ENCODE measurements at places on chromosomes 12 and 14. TPM values are rescaled to one million over a fixed set of nuclear protein-coding genes. Genes with fewer than 3 reads are reported as not detected.

DNA sequence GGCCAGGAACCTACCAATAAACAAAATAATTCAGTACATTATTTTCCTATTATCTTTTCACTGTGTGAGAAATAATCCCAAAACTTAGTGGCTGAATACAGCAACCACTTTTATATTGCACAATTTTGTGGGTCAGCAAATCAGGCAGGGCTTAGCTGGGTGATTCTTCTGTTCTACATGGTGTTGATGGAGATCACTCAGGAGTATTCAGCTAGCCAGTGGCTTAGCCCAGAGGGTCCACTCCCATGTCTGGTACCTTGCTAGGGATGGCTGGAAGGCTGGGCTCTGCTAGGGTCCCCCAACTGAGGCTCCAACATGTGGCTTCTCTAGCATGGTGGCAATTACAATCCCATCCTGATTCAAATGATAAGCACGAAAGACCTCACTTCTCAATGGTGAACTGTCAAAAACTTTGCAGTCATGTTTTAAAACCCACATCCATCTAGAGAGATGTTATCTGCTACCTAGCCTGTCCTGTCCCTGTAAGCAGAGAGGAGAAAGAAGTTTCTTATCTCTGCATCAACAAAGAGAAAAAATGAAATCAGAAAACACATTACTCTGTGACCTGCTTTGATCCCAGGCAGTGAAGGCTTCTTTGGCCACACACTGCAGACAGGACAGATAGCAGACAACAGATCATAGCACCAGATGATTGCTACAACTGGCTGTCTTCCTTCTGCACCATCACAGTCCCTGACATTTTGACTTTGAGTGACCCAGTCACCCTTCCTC lies 51.0 kb upstream of the MYL2 start:
- DNase-seq: no peak

DNA sequence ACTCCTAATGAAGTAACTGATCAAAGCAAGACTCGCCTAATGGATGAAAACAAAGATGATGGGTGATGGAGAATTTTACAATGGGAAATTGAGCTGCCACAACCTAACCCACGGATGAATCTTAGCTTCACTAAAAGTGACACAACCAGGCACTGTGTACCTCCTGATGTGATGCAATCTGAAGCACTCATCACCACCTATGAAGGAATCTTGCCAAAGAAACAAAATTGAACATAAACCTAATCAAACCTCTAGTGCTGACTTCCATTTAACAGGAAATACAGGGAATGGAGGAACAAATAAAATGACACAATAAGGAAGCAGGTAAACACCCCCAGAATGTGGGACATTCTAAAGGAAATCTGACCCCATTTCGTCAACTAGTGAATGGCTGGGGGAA lies 13.3 kb upstream of the RARG start:
- DNase-seq: no peak

GRCh38 chr14:97401714-97402113 lies 604.5 kb downstream of the VRK1 start:
- DNase-seq: no peak

DNA sequence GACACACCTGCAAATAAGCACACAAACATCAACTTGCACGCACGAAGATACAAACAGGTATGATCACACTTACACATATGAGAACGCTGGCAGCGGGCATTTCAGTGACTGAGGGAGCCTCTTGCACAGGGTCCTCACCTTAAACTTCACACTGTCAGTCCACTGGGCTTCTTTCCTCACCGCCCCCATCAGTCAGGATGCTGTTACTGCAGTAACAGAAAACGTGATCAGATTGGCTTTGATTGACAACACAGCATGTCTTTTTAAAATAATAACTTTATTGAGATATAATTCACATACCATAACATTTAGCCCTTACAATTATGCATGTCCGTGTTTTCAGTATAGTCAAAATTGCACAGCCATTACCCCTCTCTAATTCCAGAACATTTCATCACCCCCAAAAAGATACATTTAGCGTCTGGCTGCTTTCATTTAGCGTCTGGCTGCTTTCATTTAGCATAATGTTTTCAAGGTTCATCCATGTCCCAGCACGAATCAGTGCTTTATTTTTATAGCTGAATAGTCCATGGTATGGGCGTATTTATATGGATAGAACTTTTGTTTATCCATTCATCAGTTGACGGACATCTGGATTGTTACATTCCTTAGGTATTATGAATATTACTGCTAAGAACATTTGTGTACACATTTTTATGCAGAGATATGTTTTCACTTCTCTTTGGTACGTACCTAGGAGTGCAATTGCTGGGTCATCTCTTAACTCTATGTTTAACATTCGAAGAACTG lies 8.4 kb downstream of the CCDC197 start:
- DNase-seq: no peak

DNA sequence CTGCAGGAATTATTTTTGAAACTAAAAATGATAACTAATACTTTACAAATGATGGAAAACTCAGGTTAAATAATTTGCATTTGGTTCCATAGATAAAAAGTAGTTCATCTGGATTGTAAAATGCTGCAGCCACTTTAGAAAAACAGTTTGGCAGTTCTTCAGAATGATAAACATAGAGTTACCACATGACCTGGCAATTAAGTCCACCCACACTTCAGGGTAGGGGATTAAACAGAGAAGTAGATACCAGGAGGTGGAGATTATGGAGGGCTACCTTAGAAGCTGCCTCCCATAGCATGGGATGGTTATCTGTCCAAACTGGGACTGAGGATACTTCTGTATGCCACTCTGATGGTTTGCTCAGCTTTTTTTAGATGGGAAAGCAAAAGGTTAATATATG lies 22.2 kb downstream of the ARF6 start:
- DNase-seq: no peak

DNA sequence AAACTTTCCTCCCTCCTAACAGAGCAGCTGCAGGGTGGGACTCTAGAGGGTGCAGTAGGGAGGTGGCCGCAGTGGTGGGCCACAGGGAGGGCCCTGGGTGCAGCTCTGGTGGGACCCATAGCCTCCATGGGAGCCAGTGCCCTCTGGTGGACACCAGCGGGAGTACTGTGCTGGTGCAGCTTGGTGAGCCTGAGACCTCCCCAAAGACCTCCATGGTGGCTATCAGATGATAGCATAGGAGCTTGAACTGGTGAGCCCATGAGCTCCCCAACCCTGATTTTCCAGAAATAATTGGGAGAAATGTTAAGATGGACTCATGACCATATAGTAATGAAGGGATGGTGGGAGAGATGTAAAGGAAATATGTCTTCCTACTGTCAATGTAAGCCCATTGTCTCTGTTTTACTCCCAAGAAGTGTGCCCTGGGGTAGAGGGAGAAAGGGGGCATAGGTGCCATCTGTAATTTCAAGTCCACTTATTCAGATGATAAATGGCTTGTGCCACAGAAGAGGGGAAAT lies 98.7 kb downstream of the GAS2L3 start:
- DNase-seq: no peak

DNA sequence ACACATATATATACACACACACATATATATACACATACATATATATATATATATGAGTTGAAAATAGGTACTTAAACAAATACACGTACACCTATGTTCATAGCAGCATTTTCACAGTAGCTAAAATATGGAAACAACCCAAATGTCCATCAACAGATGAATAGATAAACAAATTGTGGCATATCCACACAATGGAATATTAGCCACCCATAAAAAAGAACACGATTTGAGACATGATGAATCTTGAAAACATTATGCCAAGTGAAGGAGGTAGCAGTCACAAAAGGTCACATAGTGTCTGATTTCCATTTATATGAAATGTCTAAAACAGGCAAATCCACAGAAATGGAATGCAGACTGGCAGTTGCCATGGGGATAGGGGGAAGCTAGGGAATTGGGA lies 276.3 kb downstream of the KSR2 start:
- DNase-seq: no peak

GRCh38 chr12:34400986-34401658 lies 378.8 kb downstream of the ALG10 start:
- no peak for DNase-seq

GRCh38 chr12:123078120-123078465 lies 72.8 kb downstream of the PITPNM2 start:
- DNase-seq: no peak

DNA sequence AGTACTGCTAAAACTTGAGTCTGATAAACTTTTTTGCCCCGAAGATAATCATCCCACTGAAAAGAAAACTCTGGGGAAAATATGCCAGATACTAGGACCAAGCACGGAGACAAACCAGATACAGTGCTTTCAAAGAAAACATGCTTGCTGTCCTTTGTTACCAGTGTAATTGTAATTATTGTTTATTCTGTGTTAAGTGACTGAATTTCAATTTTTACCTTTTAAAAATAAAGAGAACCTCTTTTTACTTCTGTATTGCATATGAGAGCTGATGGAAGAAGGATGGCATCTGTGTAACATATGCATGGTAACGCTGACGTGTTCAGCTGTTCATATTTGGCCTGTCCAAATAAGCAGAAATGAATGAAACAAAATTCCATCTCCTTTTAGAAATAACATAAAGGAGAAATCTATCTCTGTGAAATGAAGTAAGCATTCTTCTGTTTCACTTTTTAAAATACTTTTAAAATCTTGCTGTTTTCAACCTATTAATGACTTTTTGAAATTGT lies 22.5 kb downstream of the SLC35E3 start:
- no peak for DNase-seq

DNA sequence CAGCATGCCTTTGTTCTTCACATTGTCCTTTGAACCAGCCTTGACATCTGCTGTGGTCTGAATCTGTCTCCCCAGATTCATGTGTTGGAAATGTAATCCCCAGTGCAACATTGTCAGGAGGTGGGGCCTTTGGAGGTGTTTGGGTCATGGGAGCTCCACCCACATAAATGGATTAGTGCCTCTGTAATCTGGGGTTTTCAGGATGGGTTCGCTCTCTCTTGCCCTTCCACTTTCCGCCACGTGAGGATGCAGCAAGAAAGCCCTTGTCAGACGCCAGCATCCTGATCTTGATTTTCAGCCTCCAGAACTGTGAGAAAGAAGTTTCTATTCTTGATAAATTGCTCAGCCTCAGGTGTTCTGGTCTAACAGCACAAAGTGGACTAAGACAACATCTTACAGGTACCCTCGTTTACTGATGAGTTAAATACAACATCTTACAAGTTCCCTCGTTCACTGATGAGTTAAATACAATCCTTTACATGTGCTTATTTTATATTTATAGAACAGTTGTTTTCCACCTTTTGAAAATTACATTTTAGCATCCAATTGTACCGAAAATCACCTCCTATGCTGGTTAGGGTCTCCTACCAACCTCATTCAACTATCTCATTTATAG lies 54.4 kb upstream of the RIMBP2 start:
- no peak for DNase-seq

- DNase-seq: no peak
Measured at GRCh38 chr12:12333407-12334366, 16.4 kb downstream of the MANSC1 start.

- no peak for DNase-seq
Measured at GRCh38 chr12:53899230-53899629, 39.4 kb upstream of the HOXC13 start.

GRCh38 chr14:89027097-89027740 lies 202.8 kb downstream of the TTC8 start:
- peak; percentile 47 for DNase-seq

DNA sequence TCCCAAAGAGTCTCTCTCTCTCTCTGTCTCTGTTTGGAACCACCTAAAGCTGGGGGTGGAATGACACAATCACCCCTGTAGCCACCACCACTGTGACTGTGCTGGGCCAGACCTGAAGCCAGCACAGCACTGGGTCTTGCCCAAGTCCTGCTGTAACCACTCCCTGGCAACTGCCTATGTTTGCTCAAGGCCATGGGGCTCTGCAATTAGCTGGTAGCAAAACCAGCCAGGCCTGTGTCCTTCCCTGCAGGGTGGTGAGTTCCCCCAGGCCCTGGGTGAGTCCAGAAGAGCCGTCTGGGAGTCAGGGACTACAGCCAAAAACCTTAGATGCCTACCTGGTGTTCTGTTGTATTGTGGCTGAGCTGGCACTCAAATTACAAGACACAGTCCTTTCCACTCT lies 50.8 kb downstream of the DGLUCY start:
- DNase-seq: no peak

DNA sequence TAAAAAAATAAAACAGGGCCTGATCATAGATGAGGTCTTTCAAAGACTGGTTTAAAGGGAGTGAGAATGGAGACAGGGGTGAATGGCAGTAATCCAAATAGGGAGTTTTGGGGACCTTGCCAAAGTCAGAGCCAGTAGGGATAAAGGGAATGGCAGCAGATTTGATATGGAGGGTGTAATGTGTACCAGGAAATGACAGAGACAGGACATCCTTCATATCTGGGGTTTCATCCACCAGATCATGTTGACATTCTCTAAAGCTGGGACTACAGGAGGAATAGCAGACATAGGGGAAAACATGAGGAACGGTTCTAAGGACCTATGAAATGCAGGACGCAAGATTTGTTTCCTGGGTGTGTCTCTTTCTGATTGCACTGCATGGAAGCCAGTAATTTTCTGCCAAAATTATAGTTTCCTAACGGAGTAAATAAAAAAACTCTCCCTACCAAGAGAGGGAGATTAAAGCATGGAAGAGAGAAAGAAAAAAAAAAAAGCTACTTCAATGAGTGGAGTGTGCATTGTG lies 169.9 kb downstream of the PRKD1 start:
- DNase-seq: no peak

- no peak for DNase-seq
Measured at GRCh38 chr12:118611295-118611694, 234.9 kb downstream of the SUDS3 start.

- DNase-seq: no peak
Measured at GRCh38 chr12:74365178-74365964, 172.3 kb upstream of the ATXN7L3B start.

DNA sequence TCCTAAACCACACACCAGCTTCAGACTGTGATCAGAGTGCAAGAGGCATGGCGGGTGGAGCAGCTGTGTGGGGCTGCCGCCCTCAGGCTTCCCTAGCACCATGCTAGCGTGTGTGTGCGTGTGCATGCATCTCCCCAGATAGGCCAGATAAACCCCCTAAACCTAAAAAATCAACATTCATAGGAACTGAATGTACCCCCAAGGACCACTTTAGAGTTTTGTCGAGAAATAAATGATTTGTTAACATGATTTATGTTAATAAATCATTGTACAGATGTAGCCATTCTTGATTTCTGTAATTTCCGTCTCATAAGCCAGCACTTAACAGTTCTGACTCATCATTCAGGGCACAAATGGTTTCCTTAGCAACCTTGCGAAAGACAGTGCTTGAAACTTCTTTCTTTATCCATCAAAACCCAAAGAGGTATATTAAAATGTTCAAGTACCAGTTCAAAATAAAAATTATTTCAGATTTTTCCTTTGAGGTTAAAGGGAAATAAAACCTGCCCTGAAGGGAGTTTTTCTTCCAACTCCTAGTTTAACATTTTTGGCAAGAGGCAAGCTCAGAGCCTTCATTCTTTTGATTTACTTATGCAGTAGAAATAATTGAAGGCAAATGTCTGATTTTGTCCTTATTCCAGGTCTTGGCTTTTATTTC lies 206.2 kb upstream of the RGS6 start:
- no peak for DNase-seq

GRCh38 chr12:56300644-56301464 lies 724 bp upstream of the CS start:
- no peak for DNase-seq

- no peak for DNase-seq
Measured at GRCh38 chr12:109131154-109132050, 15.0 kb downstream of the ACACB start.

The RPL36AL gene
- polyA plus RNA-seq: 210 TPM

The ATP2B1 gene
- 112 TPM for polyA plus RNA-seq

The SERPINA3 gene
- 0.29 TPM for polyA plus RNA-seq

The PPP1CC gene
- 177 TPM for polyA plus RNA-seq

The LIMA1 gene
- 83.8 TPM for polyA plus RNA-seq

The SCNN1A gene
- polyA plus RNA-seq: 91.6 TPM

The PZP gene
- polyA plus RNA-seq: 0.88 TPM
